ENCODE measurements at places on chromosomes 7 and 10.

- DNase-seq, result no peak
These were observed 10.8 kb downstream of the TOMM7 start for GRCh38 chr7:22811746-22812280.

- no peak for DNase-seq
These were observed 269.7 kb upstream of the TPK1 start for GRCh38 chr7:145105561-145105960.

GRCh38 chr10:89373916-89374711 is 3.7 kb upstream of the IFIT1B start:
- DNase-seq, result no peak

GRCh38 chr10:65294329-65294728 is 1631.5 kb upstream of the LRRTM3 start:
- DNase-seq, result no peak

DNA sequence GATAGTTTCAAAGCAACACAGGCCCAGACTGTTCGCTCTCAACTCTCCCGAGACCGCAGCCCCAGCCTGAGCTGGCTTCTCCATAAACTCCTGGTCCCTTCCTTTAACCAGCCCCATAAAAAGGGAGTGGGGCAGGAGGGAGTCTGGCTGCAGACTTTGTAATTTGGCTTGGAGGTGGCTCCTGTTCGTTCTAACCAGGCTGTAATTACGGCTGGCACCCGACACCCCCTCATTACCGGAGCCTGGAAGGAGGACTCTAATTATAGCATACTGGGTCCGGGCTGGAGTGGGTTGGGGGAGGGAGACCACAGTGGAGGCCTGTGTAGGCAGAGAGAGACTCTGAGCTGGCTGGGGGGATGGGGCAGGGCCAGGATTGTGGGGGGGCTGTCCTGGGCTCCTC is 49.7 kb downstream of the UNC5B start:
- no peak for DNase-seq

GRCh38 chr10:44017483-44018145 is 367.3 kb downstream of the CXCL12 start:
- no peak for DNase-seq

DNA sequence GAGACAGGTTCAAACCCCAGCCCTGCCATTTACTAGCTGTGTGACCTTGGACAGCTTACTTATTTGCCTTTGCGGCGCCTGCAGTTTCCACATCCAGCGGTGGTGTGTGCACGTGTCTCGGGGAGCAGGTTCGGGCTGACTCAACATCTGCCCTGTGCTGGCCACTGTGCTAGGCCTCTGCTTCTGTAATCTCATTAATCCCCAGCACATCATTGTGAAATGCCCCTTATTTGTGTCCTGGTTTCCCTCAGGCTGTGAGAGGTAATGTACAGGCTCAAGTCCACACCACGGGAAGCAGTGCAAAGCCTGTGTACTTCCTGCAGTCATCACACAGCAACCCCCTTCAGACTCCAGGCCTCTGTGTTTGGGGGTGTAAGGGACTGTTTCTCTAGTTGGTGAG is 285.7 kb downstream of the RPS24 start:
- DNase-seq, result no peak
